Fibroblast of lung (primary cell): ENCODE measurements at places on chromosomes 4 and X. TPM values are rescaled to one million over a fixed set of nuclear protein-coding genes. Genes with fewer than 3 reads are reported as not detected.

DNA sequence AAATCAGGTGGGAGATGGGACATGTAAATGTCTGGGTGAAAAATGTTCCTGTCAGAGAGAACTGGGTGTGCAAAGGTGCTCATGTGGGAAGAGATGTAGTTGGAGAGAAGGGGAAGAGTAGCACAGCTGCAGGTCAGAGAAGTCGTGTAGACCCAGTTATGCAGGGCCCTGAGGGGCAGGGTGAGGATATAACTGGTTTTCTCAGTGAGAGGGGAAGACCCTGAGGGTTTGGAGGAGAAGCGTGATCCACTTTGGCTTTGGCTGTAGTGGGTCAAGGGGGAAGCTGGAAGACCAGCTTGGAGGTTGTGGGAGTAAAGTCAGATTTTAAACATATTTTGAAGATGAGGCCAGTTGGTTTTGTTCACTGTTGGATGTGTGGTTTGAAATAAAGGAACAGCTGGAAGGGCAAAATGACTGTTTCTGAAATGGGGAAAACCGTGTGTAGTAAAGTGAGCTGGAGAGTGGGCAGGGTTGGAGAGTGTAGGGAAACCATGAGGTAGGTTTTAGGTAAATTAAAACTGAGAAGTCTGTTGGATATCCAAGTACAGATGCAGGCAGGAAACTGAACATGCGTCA lies 44.2 kb downstream of the NAP1L5 start:
- no peak for DNase-seq

DNA sequence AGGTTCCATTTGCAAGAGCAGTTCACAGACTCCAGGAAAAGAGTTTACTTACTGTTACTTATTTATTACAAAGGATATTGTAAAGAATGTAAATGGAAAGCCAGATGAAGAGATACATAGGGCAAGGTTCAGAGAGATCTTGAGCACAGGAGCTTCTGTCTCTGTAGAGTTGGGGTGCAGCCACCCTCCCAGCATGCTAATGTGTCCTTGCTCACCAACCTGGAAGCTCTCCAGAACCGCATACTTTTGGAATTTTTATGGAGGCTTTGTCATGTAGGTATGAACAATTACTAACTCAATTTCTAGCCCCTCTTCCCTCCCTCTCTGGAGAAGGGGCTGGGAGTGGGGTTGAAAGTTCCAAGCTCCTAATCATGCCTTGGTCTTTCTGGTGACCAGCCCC lies 857.2 kb downstream of the RPA4 start:
- peak; percentile 16 for DNase-seq

SPIN2A gene
- polyA plus RNA-seq = 0.97 and 2.3 TPM in 2 replicates

HS3ST1 gene
- 0.01 TPM in 2 replicates for polyA plus RNA-seq

VCX gene
- not detected in 2 replicates for polyA plus RNA-seq

- DNase-seq = no peak
Observed at GRCh38 chr4:16006771-16007446, 43.9 kb upstream of the FGFBP2 start.

- DNase-seq = no peak
Observed at GRCh38 chrX:69155786-69156520, 9.3 kb downstream of the PJA1 start.

GPR82 gene
- polyA plus RNA-seq = not detected in 2 replicates

DNA sequence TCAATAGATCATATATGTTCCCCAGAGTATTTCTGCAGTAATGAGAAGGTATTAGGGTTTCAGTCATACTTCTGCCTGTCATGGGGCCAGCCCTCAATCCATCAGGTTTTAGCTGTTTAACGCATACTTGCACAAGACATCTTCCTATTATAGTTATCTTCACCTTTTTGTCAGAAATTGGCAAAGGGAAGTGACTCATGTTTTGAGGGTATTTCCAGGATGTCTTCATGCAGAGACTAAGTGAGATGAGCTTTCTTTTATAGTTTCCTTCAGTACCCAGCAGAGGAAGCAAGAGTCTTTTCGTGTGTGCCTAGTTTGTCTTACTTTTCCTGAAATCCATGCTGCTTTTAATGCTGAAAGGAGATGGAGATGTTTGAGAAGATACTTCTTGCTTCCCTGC lies 9.5 kb downstream of the CSTF2 start:
- DNase-seq = peak; percentile 1

GRCh38 chr4:127498366-127498765 lies 134.4 kb upstream of the INTU start:
- DNase-seq = no peak

AKAP14 gene
- polyA plus RNA-seq = not detected in 2 replicates

- DNase-seq = peak; percentile 52
Observed at GRCh38 chr4:129561886-129562671, 466.1 kb downstream of the C4orf33 start.

- DNase-seq = no peak
Observed at GRCh38 chrX:56762707-56763555, 33.9 kb downstream of the NBDY start.

- peak; percentile 35 for DNase-seq
Observed at GRCh38 chr4:6873792-6874461, 35.7 kb upstream of the TBC1D14 start.
